ENCODE measurements at places on chromosomes 7 and 10.

DNA sequence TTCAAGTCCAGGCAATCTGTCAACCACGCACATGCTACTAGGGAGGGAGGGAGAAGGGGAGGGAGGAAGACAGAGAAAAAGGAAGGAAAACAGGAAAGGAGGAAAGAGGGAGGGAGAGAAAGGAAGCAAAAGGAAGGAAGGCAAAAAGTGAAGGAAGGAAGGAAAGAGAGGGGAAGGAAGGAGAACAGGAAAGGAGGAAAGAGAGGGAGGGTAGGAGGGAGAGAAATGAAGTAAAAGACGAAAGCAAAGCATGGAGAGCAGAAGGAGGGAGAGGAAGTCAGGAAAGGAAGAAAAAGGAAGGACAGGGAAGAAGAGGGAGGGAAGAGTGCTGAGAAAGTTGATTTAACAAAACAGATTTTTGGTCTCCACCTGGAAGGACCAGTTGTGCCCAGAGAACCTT, 25.6 kb downstream of the KLF6 start:
- no peak for DNase-seq

DNA sequence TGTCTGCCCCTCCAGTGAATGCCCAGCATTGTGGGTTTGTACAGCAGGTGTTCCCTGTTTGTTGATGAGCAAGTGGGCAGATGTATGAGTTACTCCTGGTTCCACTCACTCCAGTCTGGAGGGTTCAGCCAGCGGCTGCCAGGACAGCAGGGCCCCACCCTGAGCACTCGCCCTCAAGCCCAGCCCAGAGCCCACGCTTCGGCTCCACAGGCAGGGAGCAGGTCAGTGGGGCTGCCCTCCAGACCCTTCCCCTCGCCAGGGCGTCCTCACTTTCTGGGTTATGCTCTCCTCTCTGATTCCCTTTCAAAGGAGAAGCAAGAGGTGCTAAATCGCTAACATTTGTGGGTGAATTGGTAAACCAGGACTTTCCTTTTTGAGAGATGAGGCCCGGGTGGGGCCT, 4.8 kb upstream of the VIPR2 start:
- DNase-seq, result no peak

DNA sequence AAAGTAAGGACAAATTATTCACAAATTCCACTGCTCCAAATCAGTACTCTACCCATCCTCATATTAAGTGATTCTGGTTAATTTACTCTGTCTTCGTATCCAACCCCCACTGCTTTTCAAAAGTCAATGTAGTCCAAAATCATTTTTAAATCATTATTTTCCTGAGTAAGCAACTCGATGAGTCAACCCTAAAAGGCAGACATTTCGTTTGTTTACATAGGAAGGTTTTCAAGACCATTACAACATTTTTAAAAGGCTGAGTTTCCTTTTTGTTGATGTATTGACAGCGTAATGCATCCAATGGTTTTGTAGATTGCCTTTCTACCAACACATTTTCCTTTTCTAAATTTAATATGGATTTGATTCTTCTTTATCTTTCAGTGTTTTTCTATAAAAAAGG, 523.0 kb upstream of the ANKRD30A start:
- DNase-seq, result no peak

- DNase-seq, result no peak
Measured at GRCh38 chr7:152076940-152077933, 51.8 kb downstream of the GALNT11 start.

GRCh38 chr10:17257466-17258321, 29.7 kb downstream of the VIM start:
- peak; percentile 25 for DNase-seq

DNA sequence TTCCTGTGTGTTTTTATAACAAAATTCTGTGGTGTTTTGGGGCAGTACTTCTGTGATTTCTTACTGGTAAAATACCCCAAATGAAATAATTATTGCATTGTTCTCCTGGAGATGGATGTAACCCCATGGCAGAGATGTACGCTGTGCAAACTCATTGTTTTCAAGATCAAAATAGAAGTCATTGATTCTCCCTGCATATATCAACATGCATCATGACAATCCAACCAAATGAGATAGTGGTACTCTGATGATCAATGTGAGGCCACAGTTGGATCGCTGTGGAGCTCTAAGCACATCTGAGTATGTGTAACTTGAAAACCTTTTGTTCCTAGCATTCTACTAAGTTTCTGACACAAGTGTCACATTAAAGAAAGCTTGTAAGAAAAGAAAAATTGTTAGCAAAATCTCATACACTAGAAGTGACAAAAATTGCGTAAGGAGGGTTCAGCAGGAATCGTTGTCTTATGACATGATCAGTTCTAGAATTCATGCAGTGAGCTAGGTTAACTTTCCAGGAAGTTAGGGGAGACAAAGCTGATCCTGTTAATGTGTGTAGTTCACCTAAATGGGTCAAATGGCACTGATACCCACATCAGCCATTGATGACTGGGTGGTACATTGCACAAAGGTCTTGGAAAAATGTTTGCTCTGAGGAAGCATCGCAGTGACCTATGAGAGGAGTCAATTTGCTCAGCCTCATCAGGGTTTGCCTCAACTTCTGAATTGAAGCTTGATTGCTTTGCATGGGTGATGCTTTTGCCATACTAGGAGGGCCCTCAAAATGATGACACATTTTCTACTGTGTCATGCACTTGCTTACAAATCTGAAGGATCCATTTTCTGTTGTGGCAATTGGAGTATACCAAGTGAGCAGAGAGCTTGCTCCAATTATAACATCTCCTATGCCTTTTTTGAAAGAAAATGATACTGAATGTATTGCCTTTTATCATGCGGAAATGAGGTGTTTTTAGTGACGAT, 145.1 kb downstream of the PLXDC2 start:
- DNase-seq, result no peak

GRCh38 chr10:36030516-36030915, 388.4 kb upstream of the FZD8 start:
- DNase-seq, result no peak

DNA sequence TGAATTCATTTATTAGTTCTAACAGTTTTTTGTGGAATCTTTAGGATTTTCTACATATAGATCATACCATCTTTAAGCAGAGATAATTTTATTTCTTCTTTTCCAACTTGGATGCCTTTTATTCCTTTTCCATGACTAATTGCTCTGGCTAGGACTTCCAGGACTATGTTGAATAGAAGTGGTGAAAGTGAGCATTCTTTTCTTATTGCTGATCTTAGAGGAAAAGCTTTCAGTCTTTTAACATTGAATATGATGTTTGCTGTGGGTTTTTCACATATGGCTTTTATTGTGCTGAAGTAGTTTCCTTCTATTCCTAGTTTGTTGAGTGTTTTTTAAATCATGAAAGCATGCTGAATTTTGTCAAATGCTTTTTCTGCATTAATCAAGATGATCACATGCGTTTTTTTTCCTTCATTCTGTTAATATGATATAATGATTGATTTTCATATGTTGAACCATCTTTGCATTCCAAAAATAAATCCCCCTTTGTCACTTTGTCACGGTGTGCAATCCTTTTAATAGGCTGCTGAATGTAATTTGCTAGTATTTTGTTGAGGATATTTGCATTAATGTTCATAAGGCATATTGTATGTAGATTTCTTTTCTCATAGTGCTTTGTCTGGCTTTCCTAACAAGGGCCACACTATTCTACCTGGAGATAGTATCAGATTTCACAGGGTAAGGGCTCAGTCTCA, 92.9 kb downstream of the ZNF467 start:
- DNase-seq, result no peak

DNA sequence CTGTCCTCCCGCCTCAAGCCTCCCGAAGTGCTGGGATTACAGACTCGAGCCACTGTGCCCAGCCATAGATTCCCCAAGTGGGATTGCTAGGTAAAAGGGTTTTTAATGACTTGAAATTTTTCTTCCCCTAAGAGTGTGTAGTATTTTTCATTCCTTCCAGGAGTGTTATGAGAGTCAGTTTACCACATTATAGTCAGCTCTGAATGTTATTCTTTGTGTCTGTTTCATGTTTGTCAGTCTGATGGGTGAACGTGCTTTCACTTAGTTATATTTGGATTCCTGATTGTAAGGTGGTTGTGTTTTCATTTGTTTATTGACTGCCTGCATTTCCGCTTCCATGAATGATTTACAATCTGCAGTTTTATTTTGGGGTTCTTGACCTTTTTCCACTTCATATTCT, 6.3 kb downstream of the ZNF212 start:
- no peak for DNase-seq

DNA sequence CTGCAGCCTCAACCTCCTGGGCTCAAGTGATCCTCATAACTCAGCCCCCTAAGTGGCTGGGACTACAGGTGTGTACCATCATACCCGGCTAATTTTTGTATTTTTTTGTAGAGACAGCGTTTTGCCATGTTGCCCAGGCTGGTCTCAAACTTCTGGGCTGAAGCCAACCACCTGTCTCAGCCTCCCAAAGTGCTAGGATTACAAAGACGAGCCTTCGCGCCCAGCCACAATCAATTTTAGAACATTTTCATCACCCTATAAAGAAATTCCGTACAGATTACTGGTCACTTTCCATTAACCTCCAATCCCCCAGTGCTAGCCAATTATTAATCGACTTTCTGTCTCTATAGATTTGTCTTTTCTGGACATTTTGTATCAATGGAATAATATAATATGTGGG, 32.3 kb upstream of the PALS2 start:
- no peak for DNase-seq

DNA sequence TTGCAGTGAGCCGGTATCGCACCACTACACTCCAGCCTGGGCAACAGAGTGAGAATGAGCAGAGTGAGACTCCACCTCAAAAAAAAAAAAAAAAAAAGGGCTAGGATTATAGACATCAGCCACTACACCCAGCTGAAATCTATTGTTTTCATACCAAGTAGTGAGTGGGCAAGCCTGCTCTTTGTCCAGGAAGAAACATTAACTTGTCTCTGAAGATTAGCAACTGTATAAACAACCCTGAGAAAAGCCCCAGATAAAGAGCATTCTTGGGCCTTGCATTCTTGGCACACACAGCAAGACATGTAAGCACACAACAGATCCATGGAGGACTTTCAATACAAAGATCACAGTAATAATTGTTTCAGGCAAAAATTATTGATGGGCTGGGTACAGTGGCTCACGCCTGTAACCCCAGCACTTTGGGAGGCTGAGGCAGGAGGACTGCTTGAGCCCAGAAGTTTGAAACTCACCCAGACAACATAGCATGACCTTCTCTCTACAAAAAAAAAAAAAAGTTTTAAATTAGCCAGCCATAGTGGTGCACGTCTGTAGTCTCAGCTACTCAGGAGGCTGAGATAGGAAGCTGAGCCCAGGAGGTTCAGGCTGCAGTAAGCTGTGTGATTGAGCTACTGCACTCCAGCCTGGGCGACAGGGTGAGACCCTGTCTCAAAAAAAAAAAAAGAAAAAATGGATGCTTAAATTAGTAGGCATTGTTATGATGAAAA, 4.4 kb downstream of the PSPH start:
- DNase-seq, result no peak

GRCh38 chr7:29906200-29907022, 83.2 kb downstream of the SCRN1 start:
- no peak for DNase-seq

GRCh38 chr7:4399596-4399995, 282.5 kb upstream of the FOXK1 start:
- DNase-seq, result no peak

- no peak for DNase-seq
Measured at GRCh38 chr7:107563081-107563774, 492 bp downstream of the COG5 start.

- DNase-seq, result peak; percentile 87
Measured at GRCh38 chr10:43138021-43138756, at the start of gene CSGALNACT2. Gene CSGALNACT2, plus strand, starts transcription at chr10:43138445. Its CDS starts 16,705 bp downstream, at chr10:43155150.

DNA sequence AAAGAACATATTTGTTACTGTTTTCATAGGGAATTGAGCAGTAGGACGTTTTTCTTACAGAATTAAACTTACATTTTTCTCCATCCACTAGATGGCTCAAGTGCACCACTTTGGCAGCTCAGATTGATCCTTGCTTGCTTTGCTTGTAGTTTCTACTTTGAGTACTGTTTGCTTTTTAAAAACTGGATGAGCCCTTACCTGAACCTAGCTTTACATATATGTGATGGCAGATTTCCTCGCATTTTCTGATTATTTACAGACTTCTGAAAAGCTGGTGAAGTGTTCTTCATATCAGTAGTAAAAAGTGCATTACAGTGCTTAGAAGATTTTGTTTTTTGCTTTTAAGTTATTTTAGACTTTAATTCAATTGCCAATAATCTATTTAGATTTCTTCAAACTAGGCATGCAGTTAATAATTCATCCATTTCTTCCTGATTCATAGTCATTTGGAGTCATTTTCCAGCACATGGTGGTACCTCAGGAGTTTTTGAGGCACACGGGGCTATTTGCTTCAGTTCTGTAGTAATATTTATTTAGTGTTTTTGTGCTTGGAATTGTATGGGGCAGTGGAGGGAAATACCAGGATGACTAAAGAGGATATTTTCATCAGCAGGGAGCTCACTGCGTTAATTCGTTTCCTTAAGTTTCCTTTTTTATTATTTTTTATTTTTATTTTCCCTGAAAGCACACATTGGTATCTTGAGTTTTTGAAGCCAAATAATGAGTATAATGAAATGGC, 57.3 kb downstream of the MAPK8 start:
- DNase-seq, result peak; percentile 42

DNA sequence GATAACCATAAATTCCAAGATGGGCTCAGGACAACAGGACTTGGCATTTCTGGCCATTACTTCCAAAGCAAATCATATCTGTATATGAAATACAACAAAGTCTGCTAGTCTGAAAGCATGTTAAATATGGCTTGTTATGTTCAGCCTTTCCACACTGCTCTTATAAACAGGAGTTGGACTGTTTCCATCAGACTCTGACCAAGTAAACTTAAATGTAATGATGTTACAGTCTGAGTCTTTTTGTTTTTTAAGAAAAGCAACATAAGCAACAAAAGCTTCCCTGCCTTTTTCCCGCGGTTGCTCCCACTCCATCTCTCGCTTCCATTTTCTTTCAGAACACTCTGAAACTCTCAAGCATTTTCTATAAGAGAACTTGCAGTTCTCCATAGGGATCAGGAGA, 8.1 kb upstream of the CDCA7L start:
- DNase-seq, result no peak

DNA sequence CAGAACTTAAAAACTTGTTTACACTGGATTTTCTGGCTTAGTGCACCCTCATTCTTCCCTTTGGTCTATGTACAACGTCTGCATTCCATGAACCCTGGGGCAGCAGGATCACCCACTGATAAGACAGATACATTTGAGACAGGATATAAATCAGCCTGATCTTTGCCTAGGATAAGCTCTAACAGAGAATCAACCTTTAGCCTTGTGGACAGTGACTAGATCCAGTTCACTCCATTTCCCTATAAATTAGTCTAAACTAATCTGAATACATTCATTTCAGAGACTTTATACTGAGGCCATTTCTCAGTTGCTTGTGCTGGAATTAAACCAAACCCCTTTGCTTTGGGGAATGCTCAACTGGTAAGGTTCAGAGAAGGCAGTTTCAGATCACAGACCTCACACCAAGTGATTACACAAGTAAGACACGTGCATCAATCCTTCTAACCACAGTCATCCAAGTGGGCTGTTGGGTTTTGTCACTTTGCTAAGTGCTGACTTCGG, 639.8 kb upstream of the FZD8 start:
- DNase-seq, result no peak

DNA sequence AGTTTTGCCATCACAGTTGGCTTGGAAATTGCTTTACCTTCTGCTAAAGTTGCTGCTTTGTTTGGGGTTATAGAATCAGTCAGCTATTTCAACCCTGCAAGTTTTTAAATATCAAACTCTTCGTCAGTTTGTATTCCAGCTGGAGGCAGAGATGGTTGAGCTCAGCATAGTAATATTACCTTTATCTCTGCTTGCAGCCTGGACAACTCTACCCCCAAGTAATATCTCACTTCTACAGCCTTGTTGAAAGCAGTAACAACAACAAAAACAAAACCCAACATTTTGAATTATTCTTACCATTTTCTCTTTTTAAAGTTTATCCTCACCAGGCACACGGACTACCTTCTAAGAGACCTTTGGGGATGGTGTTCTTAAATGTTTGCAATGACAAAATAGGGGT, 239.1 kb upstream of the PHF14 start:
- DNase-seq, result no peak
